Prostate gland (tissue), 2 donors: ENCODE measurements at places on chromosomes 12 and 14. TPM values are rescaled to one million over a fixed set of nuclear protein-coding genes. Genes with fewer than 3 reads are reported as not detected.

GRCh38 chr12:57229046-57229633 is 371 bp upstream of the SHMT2 start:
- DNase-seq: no peak

- DNase-seq: no peak
Observed at GRCh38 chr14:106436310-106436905, 910.0 kb downstream of the TMEM121 start.

Gene OR6C2
- total RNA-seq: not detected

Gene REM2
- 0.62 TPM for total RNA-seq

- DNase-seq: no peak
Observed at GRCh38 chr14:25430808-25431207, 380.9 kb upstream of the STXBP6 start.

DNA sequence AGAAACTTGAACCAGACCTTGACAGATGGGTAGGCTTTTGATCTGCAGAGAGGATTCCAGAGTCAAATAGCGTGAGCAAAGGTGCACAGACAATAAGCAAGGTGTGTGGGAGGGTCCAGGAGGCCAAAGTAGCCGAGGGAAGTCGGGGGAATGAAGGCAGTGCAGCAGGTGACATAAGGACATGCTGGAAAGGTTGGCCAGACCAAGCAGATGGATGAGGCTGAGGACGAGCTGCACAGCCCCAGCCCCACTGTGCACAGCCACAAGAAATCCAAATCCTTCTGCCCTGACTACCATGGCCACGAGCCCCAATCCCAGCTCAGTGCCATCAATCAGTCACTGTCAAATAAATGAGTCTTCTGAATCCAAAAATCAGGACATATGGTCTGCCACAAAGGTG is 5.4 kb downstream of the TTC7B start:
- DNase-seq: no peak

DNA sequence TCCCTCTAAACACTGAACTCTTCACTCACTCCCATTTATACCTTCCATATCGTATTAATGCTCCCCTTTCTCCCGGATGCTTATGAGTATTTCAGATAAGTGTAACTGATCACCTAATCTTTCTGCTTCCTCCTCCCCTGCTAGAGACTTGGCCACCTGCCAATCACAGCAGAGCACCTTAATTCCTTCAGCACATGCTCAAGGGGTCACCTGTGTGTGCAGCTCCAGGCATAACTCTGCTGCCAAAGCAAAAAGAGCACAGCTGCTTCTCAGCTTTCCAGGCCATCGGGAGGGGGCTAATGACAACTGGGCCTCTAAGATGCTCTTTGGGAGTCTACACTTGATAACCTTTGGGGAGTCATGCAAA is 106.9 kb upstream of the DYRK2 start:
- no peak for DNase-seq

Gene SPIC
- not detected for total RNA-seq

DNA sequence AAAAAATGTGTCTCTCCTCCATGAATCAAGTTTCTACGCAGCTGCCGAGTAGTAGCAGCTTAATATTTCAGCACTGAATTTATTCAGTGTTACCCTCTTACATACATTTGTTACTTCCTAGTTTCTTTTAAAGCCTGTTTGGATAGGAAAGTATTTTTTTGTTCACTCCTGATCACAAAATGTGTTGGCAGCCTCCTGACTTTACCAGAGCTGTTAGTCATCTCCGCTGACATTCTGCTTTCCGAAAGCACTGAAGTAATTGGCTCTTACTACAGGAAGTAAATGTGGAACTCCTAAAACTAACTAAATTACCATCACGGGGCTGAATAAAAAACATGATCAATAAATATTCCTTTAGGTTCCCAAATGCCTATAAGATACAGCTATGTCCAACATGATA is 225.5 kb downstream of the EPS8 start:
- DNase-seq: no peak

- DNase-seq: no peak
Observed at GRCh38 chr12:124248941-124249825, 45.7 kb upstream of the RFLNA start.

DNA sequence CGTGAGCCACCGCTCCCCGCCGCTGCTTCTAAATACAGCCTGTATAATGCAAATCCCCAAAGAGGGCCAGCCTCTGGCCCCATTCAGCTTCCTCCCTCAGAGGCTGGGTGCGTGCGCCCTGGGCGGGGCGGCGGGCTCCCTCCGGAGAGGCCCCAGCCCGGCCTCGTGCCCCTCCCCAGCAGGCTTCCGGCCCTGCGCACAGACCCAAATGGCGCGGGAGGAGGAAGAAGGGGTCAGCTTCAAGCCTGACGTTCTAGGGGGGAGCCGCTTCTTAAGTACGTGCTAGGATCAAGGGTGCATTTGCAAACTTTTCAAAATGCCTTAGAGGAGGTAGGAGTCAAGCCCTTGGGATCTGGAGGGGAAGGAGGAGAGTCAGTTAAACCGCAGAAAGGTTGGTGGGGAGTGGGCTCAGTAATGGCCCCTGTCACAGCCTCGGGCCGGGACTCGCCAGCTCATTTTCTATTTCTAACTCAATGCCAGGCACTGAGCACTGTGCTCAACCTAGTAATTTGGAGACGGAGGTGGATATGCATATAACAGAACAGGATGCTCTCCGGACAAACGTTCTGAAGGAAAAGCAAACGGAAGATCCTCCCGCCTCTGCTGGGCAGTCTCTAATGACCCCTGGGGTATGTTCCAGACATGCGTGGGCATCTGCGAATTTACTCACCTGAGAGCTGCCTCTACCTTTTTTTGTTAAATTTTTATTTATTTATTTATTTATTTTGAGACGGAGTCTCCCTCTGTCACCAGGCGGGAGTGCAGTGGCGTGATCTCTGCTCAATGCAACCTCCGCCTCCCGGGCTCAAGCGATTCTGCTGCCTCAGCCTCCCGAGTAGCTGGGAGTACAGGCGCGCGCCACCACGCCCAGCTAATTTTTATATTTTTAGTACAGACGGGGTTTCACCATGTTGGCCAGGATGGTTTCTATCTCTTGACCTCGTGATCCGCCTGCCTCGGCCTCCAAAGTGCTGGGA is 32.3 kb downstream of the NINJ2 start:
- DNase-seq: no peak

DNA sequence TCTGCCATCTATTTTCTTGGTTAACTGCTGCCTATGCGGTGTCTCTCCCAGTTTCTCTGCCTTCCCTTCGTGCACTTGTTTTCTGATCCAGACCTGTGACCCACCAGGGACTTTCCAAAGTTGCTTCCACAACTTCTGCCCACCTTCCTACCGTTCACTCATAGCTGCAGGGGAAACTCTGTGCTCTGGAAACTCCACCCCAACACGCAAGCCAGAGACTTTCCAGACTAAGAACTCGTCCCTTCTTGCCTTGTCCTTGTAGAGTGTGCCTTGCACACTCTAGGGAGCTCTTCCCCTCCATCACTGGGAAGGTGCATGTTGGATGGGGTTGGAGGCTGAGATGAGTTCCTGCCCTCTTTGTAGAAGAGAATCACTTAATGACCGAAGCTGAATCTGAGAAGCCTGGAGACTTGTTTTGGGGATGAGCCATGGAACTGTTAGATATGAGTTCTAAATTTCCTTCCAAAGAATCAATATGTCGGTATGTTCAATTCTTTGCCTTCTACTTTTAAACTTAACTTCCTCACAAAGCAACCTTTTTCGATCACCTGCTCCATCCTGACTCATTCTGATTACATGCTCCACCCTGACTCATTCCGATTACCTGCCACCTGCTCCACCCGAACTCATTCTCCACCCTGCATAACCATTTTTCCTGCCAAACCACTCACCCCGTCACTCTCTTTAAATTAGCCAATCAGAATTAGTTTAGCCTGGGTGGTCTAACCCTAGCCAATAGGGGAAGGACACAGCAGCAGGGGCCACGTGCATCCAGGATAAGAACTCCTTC is 82.1 kb upstream of the CAPRIN2 start:
- no peak for DNase-seq

DNA sequence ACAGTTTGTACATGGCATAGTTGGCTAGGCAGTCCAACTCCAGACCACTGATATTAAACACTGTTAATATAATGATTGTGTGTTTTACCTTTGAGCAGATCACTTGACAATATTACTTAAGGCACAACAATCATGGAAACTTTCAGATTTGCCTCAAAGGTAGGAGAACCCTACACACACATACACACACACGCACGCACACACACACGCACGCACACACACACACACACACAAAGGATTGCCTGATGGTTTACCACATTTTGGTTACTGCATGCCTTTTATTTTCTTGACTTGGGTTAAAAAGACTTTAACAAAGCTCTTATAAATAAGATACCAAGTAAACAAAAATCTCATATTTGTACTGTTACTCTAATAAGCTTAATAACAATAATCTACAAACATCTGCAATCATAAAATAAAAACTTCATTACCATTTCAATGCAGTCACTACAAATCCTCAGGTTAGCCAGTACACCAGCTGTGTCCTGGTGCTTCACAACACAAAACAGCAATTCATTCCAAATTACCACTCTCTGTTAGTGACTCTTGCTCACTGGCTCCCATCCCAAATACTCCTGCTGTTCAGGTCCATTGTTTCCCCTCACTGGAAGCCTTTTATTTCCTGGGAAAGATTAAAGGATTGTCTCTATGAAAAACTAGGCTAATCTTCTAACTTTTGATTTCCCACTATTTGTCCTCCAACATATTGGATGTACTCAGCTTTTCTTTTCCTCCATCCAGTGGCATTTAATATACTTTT is 175.2 kb upstream of the ATP2B1 start:
- DNase-seq: no peak

Gene RPS6KL1
- 15.1 TPM for total RNA-seq

DNA sequence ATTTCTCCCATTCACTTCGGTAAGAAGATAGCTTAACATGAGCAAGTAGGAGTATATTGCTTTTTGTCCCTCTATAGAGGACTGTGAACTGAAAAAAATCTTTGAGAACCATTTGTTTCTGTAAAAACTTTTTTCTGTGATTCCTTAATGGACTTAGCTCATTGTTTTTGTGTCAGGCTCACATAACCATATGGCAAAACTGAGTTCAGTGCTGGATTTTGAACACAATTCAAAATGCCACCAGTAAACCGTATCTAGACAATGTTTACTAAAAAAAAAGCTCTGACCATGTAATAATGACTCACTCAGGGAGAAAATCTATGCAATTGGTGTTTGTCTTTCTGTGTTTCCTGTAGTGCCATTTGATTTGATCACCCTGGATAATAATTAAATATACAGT is 5.2 kb downstream of the TRHDE start:
- DNase-seq: no peak

GRCh38 chr14:21069388-21070082 is 569 bp upstream of the ARHGEF40 start:
- DNase-seq: no peak

GRCh38 chr12:57545809-57546437 is 1.1 kb downstream of the DCTN2 start:
- no peak for DNase-seq

GRCh38 chr14:29521526-29522137 is 406.0 kb downstream of the PRKD1 start:
- DNase-seq: no peak

DNA sequence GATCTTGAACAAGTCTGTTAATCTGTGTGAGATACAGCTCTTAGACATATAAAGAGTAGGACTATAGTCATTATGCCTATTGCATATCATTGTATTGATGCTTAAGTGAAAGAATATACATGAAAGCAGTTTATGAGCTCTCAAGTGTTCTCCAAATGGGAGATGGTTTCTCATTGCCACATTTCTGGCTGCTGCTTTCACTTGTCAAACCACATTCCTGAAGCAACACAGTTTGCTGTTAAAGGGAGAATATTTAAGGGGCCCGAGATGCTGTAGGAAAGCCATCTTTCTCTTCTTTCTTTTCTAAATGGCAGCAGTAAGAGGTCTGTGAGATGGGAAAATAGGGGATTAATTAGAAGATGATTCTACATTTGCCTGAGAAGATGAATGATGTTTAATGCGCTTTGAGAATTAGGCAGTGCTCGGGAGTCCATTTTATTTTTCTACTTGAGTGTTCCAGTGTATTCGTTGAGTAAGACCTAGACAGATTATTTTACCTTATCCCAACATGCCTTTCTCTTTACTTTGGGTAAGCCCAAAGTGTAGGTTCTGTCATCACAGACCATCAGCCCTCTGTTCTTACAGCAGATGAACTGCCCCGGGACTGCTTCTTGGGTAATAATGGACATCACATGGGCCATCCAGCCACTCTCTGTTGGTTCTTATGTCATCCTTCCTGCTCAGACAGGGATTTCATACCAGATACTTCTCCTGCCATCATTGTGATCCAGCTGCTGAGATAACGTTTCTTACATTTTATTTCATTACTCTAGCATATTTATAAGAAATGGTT is 35.6 kb downstream of the ANO4 start:
- no peak for DNase-seq

- no peak for DNase-seq
Observed at GRCh38 chr14:91125271-91125660, 11.4 kb downstream of the DGLUCY start.

Gene OR6C76
- total RNA-seq: not detected

- no peak for DNase-seq
Observed at GRCh38 chr12:125418902-125419564, 353.8 kb downstream of the AACS start.

Gene SNRPF
- 8.3 TPM for total RNA-seq

DNA sequence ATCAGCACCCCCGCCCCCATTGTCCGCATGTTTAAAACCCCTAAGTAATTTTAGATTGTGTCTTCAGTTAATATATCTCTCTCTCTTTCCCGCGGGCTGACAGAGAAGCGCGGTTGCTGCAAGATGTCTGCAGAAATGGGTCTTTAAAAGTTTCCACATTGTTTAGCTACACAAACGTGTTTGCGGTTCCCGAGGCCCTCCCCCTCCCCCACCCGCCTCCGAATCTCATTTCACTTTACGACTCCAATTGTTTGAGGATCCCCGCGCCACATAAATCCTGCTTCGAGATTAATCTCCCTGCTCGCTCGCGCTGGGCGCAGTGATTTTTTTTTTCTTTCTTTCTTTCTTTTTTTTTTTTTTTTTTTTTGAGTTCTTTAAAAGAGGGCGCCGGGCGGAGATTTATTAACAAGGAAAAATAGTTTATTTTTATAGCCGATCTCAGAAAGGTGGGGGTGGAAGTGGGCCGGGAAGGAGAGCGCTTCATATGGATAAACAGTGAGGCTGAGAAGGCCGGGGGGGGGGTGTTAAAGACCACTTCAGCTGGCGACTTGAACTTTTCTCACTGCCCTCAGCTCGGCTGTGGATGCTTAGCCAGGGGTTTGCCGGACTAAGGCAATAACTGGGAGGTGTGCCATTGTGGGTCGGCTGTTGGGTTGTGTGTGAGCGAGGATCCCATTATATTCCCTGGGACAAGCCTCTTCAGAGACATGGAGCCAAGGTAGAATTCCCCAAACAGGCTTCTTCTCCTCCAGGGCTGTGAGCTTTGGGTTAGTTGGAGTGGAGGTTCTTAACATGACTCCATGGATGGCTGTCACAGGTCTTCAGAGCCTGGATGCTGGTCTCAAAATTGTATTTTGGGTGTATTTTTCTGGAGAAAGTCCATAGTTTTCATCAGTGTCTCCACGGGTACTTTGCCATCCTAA is 39.7 kb upstream of the TBX5 start:
- DNase-seq: no peak
